Natural killer cell treated with Interleukin-12 subunit alpha and Interleukin-12 subunit beta and Interleukin-15 and Interleukin-18, amount 100 ng/mL, for 72 hours (primary cell): ENCODE measurements at places on chromosomes 2 and 18. TPM values are rescaled to one million over a fixed set of nuclear protein-coding genes. Genes with fewer than 3 reads are reported as not detected.

GRCh38 chr2:61993422-61994024 is 88.0 kb downstream of the COMMD1 start:
- peaks cover 5% of the 10 kb centered on the region for H3K4me1 ChIP-seq
- H3K4me3 ChIP-seq: no peak overlapping the region

DNA sequence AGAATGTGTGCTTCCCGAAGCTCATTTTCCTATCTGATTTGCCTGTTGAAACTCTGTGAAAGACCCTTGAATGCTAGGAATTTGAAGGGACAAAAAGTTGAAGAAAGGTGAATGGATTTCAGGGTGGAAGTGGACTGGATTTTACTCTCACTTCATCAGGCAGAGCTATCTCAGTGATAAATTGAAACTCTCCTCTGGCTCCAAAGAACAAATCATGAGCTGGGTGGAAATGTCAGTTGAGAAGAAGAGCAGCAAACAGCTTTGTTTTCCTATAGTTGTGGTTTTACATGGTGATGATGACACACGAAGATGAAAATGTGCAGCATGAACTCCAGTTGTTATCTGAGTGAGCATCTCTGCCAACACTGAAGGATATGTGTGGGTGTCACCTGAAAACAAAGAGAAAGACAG is 34.4 kb downstream of the CD28 start:
- H3K27ac ChIP-seq: peak overlapping the region; percentile 72
- H3K27me3 ChIP-seq: peaks cover 2% of the 10 kb centered on the region
- H3K4me1 ChIP-seq: peaks cover 31% of the 10 kb centered on the region
- peak overlapping the region; percentile 67 for H3K4me3 ChIP-seq

GRCh38 chr2:227462462-227462951 is 9.4 kb upstream of the AGFG1 start:
- H3K27me3 ChIP-seq: peaks cover 20% of the 10 kb centered on the region
- H3K4me3 ChIP-seq: peak overlapping the region; percentile 54
- DNase-seq: no peak
- peak overlapping the region; percentile 72 for H3K27ac ChIP-seq
- H3K36me3 ChIP-seq: no peaks in the 10 kb centered on the region

GRCh38 chr2:145258903-145259579 is 739.1 kb upstream of the ZEB2 start:
- peaks cover 41% of the 10 kb centered on the region for H3K27me3 ChIP-seq
- peak overlapping the region; percentile 5 for H3K27ac ChIP-seq
- peak overlapping the region; percentile 41 for H3K4me3 ChIP-seq
- peak; percentile 69 for DNase-seq

- no peak for DNase-seq
- no peaks in the 10 kb centered on the region for H3K27me3 ChIP-seq
- H3K27ac ChIP-seq: no peak overlapping the region
- peaks cover 6% of the 10 kb centered on the region for H3K36me3 ChIP-seq
- no peak overlapping the region for H3K4me3 ChIP-seq
- peaks cover 32% of the 10 kb centered on the region for H3K4me1 ChIP-seq
Observed at GRCh38 chr2:106184394-106184793, 9.7 kb downstream of the UXS1 start.

- H3K36me3 ChIP-seq: no peaks in the 10 kb centered on the region
- no peak overlapping the region for H3K27ac ChIP-seq
- H3K27me3 ChIP-seq: no peaks in the 10 kb centered on the region
- DNase-seq: no peak
- no peaks in the 10 kb centered on the region for H3K4me1 ChIP-seq
- no peak overlapping the region for H3K4me3 ChIP-seq
Observed at GRCh38 chr18:43774497-43774896, 497.2 kb upstream of the SYT4 start.

- no peaks in the 10 kb centered on the region for H3K27me3 ChIP-seq
- no peak for DNase-seq
- H3K4me1 ChIP-seq: no peaks in the 10 kb centered on the region
- no peaks in the 10 kb centered on the region for H3K36me3 ChIP-seq
- H3K4me3 ChIP-seq: no peak overlapping the region
- no peak overlapping the region for H3K27ac ChIP-seq
Observed at GRCh38 chr2:193549661-193550060, 1354.9 kb upstream of the TMEFF2 start.

- no peak overlapping the region for H3K4me3 ChIP-seq
- H3K27me3 ChIP-seq: no peaks in the 10 kb centered on the region
- no peak for DNase-seq
- no peaks in the 10 kb centered on the region for H3K4me1 ChIP-seq
- no peak overlapping the region for H3K27ac ChIP-seq
Observed at GRCh38 chr2:52034706-52035105, 1002.8 kb upstream of the NRXN1 start.

GRCh38 chr18:2900684-2901422 is 54.0 kb downstream of the EMILIN2 start:
- no peaks in the 10 kb centered on the region for H3K27me3 ChIP-seq
- DNase-seq: no peak

GRCh38 chr2:156476850-156477206 is 40.6 kb downstream of the GPD2 start:
- H3K4me1 ChIP-seq: peaks cover 62% of the 10 kb centered on the region
- H3K36me3 ChIP-seq: no peaks in the 10 kb centered on the region
- peak overlapping the region; percentile 79 for H3K4me3 ChIP-seq
- H3K27ac ChIP-seq: peak overlapping the region; percentile 86

DNA sequence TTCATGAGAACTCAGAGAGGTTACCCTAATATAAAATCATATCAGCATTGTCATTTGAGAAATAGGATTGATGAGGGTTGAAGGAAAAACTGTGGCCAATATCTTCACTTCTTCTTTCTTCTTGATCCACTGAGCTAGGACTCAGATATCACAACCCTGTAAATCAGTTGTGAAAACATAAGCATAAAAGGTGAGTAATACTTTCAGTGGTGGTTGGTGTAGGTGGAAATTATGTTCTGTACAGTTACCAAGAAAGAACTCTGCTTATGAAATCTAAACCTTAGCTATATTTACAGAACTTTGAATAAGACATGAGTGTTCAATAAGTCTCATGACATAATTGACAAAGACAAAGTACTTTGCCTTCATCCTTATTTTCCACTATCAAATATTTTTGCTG is 56.3 kb downstream of the PAX3 start:
- H3K4me3 ChIP-seq: no peak overlapping the region
- H3K4me1 ChIP-seq: no peaks in the 10 kb centered on the region
- H3K27me3 ChIP-seq: peaks cover 35% of the 10 kb centered on the region

GRCh38 chr18:36411745-36412168 is 114.2 kb downstream of the FHOD3 start:
- no peak overlapping the region for H3K4me3 ChIP-seq
- no peak for DNase-seq
- peaks cover 6% of the 10 kb centered on the region for H3K27me3 ChIP-seq
- H3K4me1 ChIP-seq: no peaks in the 10 kb centered on the region
- no peaks in the 10 kb centered on the region for H3K36me3 ChIP-seq

DNA sequence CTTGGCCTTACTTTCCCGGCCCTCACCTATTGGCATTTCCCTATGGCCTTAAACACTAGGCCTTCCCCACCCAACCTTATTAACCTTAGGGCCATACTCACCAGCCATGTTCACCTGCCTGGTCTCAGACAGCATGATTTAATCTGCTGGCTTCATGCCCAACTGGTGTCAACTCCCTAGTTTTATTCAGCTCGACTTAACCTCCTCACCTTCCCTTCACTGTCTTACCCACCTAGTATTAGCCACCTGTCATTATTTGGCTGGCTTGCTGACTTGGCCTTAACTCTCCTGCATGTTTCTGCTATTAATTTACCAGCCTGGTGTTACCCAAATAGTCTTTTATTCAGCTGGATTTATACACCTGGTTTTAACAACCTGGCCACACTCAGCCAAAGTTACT is 136.0 kb upstream of the ZSWIM2 start:
- H3K36me3 ChIP-seq: peaks cover 5% of the 10 kb centered on the region
- H3K27ac ChIP-seq: no peak overlapping the region
- H3K27me3 ChIP-seq: no peaks in the 10 kb centered on the region

DNA sequence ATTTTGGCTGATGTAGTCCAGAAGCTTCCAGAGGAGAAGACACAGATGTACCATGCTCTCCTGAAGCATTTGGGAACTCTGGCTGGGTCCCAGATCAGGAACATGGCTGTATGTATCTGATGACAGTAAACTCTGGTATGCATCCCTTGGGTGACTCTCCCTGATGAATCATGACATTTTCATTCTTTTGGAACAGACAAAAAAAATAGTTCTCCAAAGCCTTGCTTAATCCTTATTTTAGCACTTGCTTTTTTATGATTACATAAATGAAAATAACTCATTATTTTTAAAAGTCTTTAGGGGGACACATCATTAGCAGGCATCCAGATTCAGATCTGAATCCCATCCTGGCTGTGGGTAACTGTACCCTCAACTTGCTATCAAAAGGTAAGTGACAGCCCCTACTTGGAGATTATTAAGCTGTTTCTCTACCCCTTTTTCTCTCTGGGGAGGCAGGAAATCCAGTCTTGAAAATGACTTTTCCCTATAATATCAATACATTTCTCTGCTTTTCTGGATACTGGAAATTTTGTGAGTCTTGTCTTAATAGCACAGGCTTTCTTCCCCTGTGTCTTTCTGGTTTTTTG is 23.3 kb downstream of the AOX1 start:
- DNase-seq: no peak
- H3K27me3 ChIP-seq: peaks cover 8% of the 10 kb centered on the region
- no peaks in the 10 kb centered on the region for H3K4me1 ChIP-seq
- H3K4me3 ChIP-seq: no peak overlapping the region
- H3K36me3 ChIP-seq: no peaks in the 10 kb centered on the region
- H3K27ac ChIP-seq: no peak overlapping the region

GRCh38 chr2:120620025-120620793 is 115.5 kb upstream of the GLI2 start:
- H3K4me3 ChIP-seq: no peak overlapping the region
- H3K4me1 ChIP-seq: no peaks in the 10 kb centered on the region
- no peaks in the 10 kb centered on the region for H3K27me3 ChIP-seq
- no peak for DNase-seq
- no peaks in the 10 kb centered on the region for H3K36me3 ChIP-seq

DNA sequence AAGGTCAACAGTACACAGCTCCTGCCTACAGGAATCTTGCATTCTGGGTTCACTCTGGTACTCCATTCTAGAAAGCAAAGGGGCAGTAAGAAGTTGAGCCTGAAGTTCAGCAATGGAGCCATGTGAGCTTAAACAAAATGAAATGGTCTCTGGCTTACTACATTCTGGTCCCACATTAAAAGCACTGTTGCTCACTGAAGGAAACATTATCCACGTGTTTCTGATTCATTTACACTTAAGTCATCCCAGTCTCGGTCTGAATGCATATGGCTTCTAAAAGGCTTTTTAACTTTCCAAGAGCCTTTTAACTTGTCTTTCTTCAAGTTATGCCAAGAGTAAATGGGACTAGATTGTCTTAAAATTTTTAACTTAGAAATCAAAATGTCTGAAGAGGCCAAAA is 177.8 kb downstream of the LNPK start:
- no peaks in the 10 kb centered on the region for H3K36me3 ChIP-seq
- no peak for DNase-seq
- no peak overlapping the region for H3K4me3 ChIP-seq

GRCh38 chr2:32118055-32118454 is 47.6 kb upstream of the SLC30A6 start:
- H3K27ac ChIP-seq: no peak overlapping the region
- H3K4me3 ChIP-seq: no peak overlapping the region
- no peaks in the 10 kb centered on the region for H3K36me3 ChIP-seq
- DNase-seq: no peak
- no peaks in the 10 kb centered on the region for H3K4me1 ChIP-seq
- no peaks in the 10 kb centered on the region for H3K27me3 ChIP-seq

- no peaks in the 10 kb centered on the region for H3K36me3 ChIP-seq
- no peak for DNase-seq
- peak overlapping the region; percentile 95 for H3K27ac ChIP-seq
- H3K4me3 ChIP-seq: peak overlapping the region; percentile 94
Observed at GRCh38 chr2:84459944-84460429, 907 bp upstream of the SUCLG1 start.

DNA sequence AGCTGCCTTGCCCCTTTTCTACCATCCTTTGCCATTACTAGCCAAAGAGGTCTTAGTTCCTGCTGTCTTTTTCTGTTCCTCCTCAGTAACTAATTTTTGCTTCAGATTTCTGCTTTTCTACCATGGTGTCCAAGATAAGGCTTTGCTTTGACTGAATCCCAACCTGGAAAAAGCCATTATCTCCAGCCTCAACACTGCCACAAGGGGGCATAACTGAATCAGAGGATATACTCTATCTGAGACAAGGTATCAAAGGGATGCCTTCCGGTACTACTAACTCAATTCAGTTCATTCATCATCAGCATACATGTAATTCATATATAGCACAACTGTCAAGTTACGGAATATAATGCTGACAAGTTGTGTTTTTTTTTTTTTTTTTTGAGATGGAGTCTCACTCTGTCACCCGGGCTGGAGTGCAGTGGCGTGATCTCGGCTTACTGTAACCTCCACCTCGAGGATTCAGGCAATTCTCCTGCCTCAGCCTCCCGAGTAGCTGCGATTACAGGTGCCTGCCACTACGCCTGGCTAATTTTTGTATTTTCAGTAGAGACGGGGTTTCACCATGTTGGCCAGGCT is 11.4 kb downstream of the OSGEPL1 start:
- H3K4me1 ChIP-seq: no peaks in the 10 kb centered on the region
- H3K27ac ChIP-seq: no peak overlapping the region
- H3K36me3 ChIP-seq: no peaks in the 10 kb centered on the region
- no peaks in the 10 kb centered on the region for H3K27me3 ChIP-seq
- no peak overlapping the region for H3K4me3 ChIP-seq

DNA sequence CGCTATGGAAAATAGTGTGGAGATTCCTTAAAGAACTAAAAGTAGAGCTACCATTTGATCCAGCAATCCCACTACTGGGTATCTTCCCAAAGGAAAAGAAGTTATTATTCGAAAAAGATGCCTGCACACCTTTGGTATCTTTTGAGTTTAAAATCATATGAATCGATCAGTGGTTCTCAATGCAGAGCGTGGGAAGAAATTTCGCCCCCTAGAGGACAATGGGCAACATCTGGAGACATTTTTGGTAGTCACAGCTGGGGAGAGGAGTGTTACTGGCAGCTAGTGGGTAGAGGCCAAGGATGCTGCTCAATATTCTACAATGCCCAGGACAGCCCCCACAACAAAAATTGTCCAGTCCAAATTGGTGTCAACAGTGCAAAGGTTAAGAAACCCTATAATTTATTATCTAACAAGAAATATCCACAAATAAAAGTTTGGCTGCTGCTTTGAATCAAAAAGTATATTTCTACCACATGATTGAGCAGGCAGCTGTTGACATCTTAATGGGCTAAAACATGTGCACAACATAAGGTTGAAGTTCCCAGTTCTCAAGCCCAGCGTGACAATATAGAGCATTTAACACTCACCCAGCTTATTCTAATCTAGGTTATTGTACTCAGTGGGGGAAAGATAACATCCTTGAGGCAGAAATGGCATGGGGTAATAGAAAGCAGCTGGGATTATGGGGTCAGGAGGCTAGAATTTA is 425.7 kb downstream of the LRATD1 start:
- DNase-seq: no peak
- peaks cover 10% of the 10 kb centered on the region for H3K27me3 ChIP-seq
- no peaks in the 10 kb centered on the region for H3K36me3 ChIP-seq
- H3K4me1 ChIP-seq: no peaks in the 10 kb centered on the region
- no peak overlapping the region for H3K4me3 ChIP-seq
- H3K27ac ChIP-seq: no peak overlapping the region

The MROH2A gene
- not detected for total RNA-seq

The CHRND gene
- total RNA-seq: not detected

The SCYGR8 gene
- not detected for total RNA-seq

The DQX1 gene
- total RNA-seq: 1.0 TPM

The TMEM247 gene
- not detected for total RNA-seq

The LIPG gene
- not detected for total RNA-seq

The RTP5 gene
- not detected for total RNA-seq

The ELAC1 gene
- total RNA-seq: 10.5 TPM

The SCYGR4 gene
- not detected for total RNA-seq
